ENCODE measurements at places on chromosomes 11 and 22.

- no peak for DNase-seq
Measured at GRCh38 chr11:120027546-120028180, 110.2 kb downstream of the TRIM29 start.

GRCh38 chr22:38177044-38177443, 4.6 kb downstream of the PLA2G6 start:
- DNase-seq: no peak

DNA sequence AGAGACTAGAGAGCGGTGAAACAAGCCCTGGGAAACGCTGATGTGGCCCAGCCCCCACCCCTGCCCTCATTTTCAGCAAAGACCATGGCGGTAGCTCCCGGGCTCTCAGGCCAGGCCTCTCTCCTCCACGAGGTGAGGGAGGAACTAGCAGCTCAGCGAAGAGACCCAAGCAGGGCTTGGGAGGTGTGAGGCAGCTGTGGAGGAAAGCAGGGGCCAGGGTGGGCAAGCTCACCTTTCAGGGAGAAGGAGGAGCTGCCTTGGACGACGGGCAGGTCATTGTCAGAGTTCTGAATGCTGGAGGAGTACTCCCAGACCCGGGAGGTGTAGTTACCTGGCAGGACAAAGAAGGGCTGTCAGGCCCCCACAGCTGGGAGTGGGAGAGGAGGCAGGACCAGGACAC, 19.9 kb downstream of the TRIM29 start:
- no peak for DNase-seq

- no peak for DNase-seq
Measured at GRCh38 chr11:116642902-116643301, 129.9 kb downstream of the BUD13 start.

GRCh38 chr11:66531841-66532240, 14.0 kb downstream of the ZDHHC24 start:
- DNase-seq: no peak

DNA sequence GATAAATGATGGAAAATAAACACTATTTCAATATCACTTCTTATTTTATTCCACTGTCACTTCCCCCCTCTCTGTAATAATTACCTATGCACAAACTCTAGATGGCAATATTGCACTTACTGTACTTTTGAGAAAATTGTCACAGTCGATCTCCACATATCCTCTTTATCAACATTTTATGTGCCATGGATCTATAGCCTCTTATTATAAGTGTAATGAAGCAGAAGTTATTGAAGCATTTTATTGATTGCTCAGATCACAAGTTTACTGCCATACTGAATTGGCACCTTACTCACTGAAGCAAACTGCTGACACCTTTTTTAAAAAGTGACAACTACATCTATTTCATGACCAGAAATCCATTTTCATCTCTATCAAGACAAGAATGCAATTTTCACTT, 133.4 kb downstream of the DCDC1 start:
- no peak for DNase-seq

DNA sequence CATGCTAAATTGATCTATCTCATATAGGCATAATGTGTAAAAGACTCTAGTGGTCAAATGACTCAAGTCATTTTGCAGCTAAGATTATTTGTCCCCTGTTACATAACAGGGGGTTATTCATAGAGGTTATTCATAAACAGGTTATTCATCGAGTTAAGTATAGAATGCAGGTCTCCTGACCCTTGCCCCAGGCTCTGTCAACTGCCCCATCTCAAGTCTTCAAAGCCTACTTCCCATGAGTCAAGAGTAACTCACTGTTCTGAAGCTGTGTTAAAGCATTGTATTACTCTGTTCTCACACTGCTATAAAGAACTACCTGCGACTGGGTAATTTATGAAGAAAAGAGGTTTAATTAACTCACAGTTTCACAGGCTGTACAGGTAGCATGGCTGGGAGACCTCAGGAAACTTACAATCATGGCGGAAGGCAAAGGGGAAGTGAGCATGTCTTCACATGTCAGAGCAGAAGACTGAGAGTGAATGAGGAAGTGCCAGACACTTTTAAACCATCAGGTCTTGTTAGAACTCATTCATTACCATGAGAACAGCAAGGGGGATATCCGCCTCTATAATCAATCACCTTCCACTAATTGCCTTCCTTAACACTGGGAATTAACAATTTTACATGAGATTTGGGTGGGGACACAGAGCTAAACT, 226.2 kb upstream of the BLID start:
- DNase-seq: no peak

DNA sequence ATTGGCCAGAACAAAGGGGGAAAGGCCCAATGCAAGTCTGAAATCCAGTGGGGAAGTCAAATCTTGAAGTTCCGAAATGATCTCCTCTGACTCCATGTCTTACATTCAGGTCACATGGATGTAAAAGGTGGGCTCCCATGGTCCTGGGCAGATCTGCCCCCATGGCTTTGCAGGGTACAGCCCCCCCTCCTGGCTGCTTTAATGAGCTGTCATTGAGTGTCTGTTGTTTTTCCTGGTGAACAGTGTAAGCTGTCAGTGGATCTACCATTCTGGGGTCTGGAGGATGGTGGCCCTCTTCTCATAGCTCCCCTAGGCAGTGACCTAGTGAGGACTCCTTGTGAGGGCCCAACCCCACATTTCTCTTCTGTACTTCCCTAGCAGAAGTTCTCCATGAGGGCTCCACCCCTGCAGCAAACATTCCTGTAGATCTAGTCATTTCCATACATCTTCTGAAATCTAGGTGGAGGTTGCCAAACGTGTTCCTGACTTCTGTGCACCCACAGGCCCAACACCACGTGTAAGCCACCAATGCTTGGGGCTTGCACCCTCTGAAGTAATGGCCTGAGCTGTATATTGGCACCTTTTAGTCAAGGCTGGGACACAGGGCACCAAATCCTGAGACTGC, 9.3 kb downstream of the CARD18 start:
- no peak for DNase-seq

- DNase-seq: no peak
Measured at GRCh38 chr11:116055064-116055463, 550.8 kb upstream of the CADM1 start.

DNA sequence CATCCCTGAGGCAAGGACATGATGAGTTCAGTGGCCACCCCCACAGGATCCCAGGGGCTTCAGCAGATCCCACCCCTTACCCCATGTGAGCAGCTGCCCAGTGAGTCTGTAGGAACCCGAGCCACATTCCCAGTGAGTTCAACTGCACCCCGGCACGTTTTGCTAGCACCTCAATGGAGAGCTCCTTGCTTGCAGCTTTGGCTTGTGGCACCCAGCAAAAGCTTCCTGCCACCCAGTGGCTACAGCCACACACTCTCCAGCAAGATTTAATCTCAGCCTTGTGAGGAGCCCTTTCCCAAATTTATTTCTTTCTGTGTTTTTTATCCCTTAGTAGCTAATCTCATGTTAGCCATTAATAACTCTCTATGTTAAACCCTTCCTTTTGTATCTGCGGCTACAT, 4.0 kb downstream of the SAA1 start:
- DNase-seq: no peak

DNA sequence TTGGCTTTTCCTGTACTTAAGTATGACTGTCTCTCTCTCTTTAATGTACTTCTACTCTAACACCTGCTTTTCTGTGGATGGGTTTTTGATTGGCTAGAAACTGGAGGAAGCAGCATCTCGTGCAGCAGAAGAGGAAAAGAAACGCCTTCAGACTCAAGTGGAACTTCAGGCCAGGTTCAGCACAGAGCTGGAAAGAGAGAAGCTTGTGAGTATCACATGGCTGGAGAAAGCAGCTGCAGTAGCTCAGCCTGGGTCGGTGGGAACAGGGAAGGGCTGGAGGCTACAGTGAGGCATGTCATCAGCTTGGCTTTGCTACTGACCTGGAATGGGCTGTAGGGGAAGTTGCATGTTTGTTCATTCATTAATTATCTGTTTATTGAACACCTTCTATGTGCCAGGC, 74.2 kb downstream of the SWAP70 start:
- DNase-seq: no peak

DNA sequence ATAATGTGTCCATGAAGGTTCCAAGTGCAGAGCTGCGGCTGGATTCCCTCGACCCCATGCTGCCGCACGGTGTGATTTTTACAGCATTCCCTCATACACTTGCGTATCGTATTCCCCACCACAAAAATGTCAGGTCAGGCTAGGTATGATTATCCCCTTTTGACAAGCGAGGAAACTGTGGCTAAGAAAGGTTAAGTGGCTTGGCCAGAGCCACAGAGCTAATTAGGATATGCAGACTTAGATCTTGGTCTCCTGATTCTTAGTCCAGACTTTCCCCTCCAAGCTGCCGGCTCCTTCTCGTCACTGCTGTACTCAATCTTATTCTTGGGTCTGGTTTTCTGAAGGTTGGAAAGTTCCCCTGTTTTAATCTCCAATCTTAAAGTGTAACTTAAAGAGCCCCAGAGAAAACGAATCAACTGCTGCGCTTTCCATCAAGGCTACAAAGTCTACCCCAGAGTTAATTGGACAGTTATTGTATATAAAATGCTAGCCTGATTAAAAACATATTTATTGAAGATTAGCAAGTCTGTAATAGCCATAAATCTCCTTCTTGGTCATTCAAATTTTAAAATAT, 176.6 kb downstream of the ADAMTS15 start:
- no peak for DNase-seq

DNA sequence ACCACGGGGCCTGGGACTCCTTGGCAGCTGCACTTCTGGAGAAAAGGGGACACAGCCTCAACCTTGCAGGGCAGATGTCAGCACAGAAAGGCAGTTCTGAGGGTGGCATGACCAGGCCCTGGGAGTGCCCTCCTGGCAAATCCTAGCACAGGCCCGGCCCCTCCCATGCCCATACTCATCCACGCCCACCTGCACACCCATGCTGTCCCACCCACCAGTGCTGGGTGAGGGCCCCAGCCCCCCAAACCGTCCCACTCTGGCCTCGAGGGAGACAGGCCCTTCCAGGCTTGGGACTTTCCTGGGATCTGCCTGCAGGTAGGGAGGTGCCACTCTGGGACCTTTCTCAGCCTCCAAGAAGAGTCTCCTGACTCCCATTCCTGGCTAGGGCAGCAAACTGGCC, 10.1 kb downstream of the DUSP8 start:
- no peak for DNase-seq

GRCh38 chr22:41092023-41092817, at the start of gene EP300:
EP300 (plus strand) TSS chr22:41092592; CDS start chr22:41093005, 413 bp downstream.
- DNase-seq: peak; percentile 56

- DNase-seq: peak; percentile 95
Measured at GRCh38 chr11:65421794-65422632, 585 bp upstream of the NEAT1 start.

GRCh38 chr11:78190871-78191538, 2.3 kb downstream of the USP35 start:
- DNase-seq: no peak

GRCh38 chr11:130652671-130653335, 204.4 kb downstream of the ADAMTS15 start:
- no peak for DNase-seq

DNA sequence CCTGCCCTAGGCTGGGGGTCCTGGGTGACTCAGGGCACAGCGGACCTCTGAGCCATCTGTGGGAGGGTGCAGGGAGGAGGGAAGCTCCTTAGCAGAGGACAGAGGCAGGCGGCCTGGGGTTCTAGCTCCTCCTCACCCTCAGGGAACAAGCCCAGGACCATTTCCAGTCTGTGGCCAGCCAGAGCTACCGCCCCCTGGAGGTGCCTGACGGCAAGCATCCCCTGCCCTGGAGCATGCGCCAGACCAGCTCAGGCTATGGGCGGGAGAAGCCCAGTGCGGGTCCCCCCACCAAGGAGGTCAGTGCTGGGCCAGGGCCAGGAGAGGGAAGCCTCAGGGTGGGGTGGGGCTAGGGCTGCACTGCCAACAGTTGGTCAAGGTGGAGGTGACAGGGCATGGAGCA, 26.0 kb upstream of the LRRC10B start:
- DNase-seq: no peak

GRCh38 chr11:128720522-128720985, 26.7 kb downstream of the FLI1 start:
- DNase-seq: no peak

DNA sequence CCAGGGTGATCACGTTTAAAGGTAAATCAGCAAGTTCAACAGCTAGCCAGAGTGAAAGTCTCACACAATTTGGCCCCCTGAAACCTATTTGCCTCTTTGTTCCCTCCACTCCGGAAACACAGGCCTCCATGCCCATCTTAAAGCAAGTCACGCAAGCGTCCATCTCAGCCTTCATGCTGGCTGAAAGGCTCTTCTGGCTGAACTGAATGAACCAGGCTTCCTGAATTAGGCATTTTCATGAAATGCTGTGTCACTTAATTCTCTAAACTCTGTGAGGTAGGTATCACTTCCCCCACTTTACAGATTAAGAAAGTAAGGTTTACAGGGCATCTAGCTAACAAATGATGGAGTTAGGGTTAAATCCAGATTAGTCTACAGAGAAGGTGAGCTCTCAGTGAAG, 1.4 kb downstream of the SLC25A17 start:
- no peak for DNase-seq
